ENCODE measurements at places on chromosomes 6 and 20.

DNA sequence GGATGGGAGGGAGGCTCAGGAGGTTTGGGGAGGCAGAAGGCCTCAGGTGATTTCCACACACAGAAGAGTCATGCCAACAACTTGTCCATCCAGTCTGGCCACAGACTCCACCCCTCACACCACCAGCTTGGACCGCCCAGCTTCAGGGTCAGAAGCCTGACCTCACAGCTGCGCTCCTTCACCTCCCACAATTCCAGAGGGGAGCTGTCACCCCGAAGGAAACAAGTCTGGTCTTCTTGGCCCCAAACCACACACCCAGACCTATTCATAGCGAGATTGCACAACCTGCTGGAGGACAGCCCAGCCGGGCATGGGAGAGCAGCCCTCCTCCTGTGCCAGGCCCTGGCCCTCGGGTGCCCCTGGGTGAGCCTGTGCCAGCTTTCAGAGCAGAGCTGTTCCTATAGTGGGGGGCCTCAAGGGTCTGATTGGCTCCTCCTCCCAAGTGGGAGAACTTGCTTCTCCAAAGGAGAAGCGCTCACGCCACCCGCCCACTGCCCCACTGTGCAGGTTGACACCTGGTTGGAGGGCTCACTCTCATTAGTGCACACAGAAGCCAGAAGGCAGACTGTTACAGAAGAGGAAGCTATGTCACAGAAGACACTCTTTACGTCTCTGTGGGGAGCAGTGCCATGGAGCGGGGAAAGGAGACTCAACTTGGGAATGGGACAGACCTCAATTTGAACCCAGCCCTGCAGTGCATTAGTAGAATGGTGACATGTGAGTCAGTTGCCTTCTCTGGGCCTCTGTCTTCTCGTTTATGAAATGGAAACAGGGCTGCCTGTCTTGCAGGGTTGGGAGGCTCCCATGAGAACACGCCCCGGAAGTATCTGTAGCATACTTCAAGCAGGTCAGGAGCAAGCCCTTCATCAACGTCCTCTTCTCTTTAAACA lies 128.8 kb downstream of the FOXO3 start:
- no peak for DNase-seq

DNA sequence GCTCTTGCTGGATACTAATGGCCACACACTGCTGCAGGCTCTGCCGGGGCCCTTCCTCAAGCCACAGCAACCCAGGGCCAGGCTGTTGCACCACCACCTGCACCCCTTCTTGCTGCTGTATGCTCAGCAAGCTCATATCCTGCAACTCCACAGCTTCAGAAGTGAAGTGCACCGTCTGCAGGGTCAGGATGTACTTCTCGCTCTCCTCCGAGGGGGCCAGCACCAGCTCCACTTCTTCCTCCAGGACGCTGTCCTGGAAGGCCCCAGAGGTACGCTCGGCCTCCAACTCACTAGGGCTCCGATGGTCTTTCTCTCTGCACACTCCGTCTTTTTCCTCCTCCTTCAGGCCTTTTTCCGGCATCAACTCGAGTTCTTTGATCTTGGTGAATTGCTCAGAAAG lies 1.2 kb downstream of the CTCFL start:
- DNase-seq: no peak

DNA sequence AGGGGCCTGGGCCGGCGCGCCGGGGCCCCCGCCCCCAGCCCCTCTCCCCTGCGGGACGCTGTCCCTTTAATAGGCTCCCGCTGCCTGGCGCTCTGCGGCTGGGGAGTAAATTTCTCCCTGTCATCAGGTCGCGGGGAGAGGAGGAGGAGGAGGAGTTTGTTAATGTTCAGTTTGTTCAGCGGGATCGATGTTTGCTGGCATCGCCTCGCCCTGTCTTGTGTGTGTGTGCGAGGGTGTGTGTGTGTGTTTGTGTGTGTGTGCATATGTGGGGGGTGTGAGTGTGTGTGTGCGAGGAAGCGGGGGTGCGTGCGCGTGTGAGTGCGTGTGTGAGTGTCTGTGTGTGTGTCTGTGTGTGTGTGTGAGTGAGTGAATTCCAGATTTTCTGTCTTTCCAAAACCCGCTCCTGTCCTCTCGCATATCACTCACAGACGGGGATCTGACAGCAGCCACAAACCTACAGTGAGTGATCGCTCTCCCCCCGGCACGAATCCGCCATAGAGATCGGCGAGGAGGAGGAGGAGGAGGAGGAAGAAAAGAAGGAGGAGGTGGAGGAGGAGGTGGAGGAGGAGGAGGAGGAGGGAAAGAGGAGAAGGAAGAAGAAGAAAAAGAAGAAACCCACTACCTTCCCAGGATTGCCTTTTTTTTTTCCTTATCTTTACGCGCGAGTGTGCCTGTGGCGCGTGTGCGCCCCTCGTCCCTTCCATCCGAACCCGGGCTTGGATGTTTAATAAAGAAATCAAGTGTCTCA lies at the start of gene TSHZ2:
TSS of gene TSHZ2 (plus strand) at position 169 of the 748 bp plus-strand sequence. CDS start 936 bp downstream, outside the sequence.
- DNase-seq: no peak

GRCh38 chr20:19964289-19965265 lies 52.6 kb upstream of the NAA20 start:
- DNase-seq: no peak

GRCh38 chr6:158686311-158686710 lies 36.5 kb downstream of the SYTL3 start:
- DNase-seq: no peak

DNA sequence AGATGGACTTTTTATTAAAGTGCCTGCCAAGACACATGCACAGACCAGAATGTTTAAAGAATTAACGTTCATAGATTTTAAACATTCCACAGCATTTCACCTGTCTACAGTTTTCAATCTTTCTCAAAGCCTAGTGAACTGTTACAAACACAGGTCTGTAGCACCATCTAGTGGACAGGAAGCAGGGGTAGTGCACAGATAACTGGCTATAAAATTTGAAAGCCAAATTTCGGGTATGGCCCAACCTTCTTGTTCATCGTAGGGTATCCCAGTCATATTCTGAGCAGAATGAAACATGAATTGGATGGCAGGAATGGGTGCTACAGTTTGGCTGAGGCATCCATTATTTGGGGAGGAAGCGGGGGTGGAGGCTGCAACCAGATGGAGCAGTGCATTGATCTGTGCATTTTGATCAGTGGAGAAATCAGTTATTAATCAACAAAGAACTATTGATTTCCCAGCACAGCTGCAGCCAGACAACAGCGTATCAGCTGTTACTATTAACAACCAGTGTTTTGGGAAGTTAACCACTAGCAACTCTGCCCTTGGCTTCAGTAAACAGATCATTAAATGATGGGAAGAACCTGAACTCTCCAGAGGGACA lies 56.1 kb upstream of the B3GAT2 start:
- no peak for DNase-seq

DNA sequence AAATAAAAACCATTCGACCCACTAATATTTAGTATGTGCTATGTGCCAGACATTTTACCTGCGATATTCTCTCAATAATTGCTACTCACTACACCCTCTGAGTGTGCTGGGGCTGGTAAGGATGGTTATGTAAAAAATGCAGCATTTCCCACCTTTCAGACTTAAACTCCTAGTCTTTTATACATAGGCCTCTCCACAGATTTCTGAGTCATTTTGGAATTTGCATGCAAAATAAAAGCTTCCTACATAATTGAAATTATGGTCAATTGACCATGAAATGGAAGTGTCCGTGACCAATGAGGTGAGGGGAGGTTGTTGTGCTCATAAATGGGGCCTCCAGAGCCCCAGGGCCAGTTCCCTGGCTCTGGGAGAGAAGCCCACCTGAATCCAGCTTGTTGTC lies 37.7 kb upstream of the MAFB start:
- no peak for DNase-seq

GRCh38 chr20:19897891-19898290 lies 119.3 kb upstream of the NAA20 start:
- DNase-seq: no peak

DNA sequence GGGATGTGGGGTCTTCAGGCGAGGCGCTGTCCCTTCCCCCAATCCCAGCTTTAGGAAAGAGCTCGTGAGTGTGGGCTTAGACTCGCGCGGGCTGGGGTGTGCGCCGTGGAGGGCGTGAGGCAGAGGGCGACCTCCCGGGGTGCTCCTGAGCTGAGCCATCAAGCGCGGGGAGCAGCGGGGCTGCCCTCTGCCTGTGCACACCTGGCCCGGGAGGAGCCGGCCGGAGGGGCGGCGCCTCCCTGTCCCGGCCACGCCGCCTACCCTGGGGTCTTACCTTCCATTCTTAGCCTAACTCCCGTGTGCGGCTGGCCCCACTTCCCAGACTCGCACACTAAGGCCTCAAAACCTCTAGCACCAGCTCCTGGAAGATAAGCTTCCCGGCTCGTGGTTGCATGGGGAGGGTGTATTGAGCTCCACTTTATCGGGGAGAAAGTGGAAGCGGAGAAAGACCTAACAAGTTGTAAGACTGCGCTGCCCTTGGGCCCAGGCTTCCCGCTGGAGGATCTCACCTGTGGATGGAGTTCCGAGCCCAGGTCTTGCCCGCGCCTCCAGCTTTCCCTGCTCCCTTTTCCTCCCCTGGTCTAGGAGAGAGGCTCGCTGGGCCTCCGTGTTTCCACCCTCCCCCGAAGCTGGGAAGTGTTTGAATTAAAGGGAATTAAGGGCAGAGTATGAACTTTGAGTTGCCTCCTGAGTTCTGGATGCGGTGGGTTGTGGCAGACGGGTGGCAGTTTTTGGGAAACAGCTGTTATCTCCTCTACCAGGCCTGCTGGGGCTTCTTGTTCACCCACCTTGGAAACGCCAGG lies 1.2 kb downstream of the DNMT3B start:
- DNase-seq: no peak

- no peak for DNase-seq
These were observed 90.0 kb upstream of the TNFAIP3 start for GRCh38 chr6:137776786-137777686.

GRCh38 chr6:81531869-81532561 lies 220.5 kb downstream of the TENT5A start:
- DNase-seq: no peak

GRCh38 chr6:75171567-75171966 lies 34.3 kb downstream of the COL12A1 start:
- no peak for DNase-seq

- no peak for DNase-seq
These were observed 8.4 kb upstream of the RALY start for GRCh38 chr20:33985280-33985679.

- DNase-seq: no peak
These were observed at the start of gene CDH4 for GRCh38 chr20:61251529-61252393. CDH4 (plus strand) TSS chr20:61252261.

- no peak for DNase-seq
These were observed 16.3 kb upstream of the VEGFA start for GRCh38 chr6:43753570-43754183.

GRCh38 chr6:158230967-158231550 lies 62.9 kb downstream of the GTF2H5 start:
- no peak for DNase-seq

DNA sequence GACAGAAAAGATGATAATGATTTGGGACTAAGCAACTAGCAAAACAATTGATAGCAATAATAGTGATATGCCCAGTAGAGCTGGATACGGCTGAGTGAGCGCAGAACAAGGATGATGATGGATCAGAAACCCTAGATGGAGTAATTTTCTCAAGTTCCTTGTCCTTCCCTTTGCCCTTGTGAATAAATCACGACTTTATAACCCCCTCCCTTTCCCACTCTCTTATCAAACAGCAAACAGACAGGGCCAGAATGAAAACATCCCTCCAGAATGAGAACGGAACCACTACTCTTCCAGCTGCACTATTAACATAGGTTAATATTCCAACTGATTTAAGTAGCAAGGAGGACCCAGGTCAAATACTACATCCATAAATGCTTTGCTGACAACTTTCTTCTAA lies 1.3 kb upstream of the MTFR2 start:
- no peak for DNase-seq

GRCh38 chr20:18288749-18289267 lies 481 bp downstream of the ZNF133 start:
- DNase-seq: no peak

GRCh38 chr6:84416043-84416657 lies 188.7 kb upstream of the CEP162 start:
- no peak for DNase-seq
